MG63 (cell line): ENCODE measurements at places on chromosomes 5 and 9. TPM values are rescaled to one million over a fixed set of nuclear protein-coding genes. Genes with fewer than 3 reads are reported as not detected.

Gene OGN
- total RNA-seq = 0.33 TPM in 1 of 2 replicates, not detected in the other

Gene PDE8B
- total RNA-seq = 0.26 and 0.62 TPM in 2 replicates

Gene FAM221B
- total RNA-seq = not detected in 2 replicates

Gene SCGB3A1
- total RNA-seq = not detected in 2 replicates

Gene FBP1
- total RNA-seq = 0.96 TPM in 1 of 2 replicates, not detected in the other

Gene C7
- not detected in 2 replicates for total RNA-seq

Gene POLR1E
- total RNA-seq = 82.3 and 92.4 TPM in 2 replicates

Gene HAND1
- total RNA-seq = 2.3 and 7.4 TPM in 2 replicates

Gene LRRC8A
- 13.8 and 19.1 TPM in 2 replicates for total RNA-seq

Gene SOHLH1
- not detected in 2 replicates for total RNA-seq

Gene PCDHGA1
- 0.42 and 0.56 TPM in 2 replicates for total RNA-seq

Gene LRRC19
- not detected in 2 replicates for total RNA-seq

Gene STARD4
- total RNA-seq = 9.8 and 13.5 TPM in 2 replicates

Gene TMEM215
- total RNA-seq = not detected in 2 replicates

Gene GRIA1
- not detected in 2 replicates for total RNA-seq

Gene ENHO
- 0.20 TPM in 1 of 2 replicates, not detected in the other for total RNA-seq

Gene SOWAHA
- not detected in 2 replicates for total RNA-seq

Gene CAVIN4
- total RNA-seq = 0.69 and 0.82 TPM in 2 replicates

Gene C5orf58
- not detected in 2 replicates for total RNA-seq

Gene C5orf46
- total RNA-seq = 6.0 TPM in 1 of 2 replicates, not detected in the other

Gene PCDHGB7
- total RNA-seq = 0.10 TPM in 1 of 2 replicates, not detected in the other

Gene SPAAR
- total RNA-seq = 12.2 and 25.0 TPM in 2 replicates

Gene LCN2
- total RNA-seq = not detected in 2 replicates

Gene CORO2A
- total RNA-seq = 0.03 and 0.81 TPM in 2 replicates

Gene RASA1
- 11.0 and 16.4 TPM in 2 replicates for total RNA-seq

Gene TSSK1B
- total RNA-seq = not detected in 2 replicates

Gene NPR3
- total RNA-seq = 5.8 and 6.6 TPM in 2 replicates

Gene EFNA5
- total RNA-seq = 0.56 and 0.79 TPM in 2 replicates

Gene ST8SIA4
- total RNA-seq = not detected in 2 replicates

Gene CKS2
- 326 and 335 TPM in 2 replicates for total RNA-seq

Gene FCN2
- total RNA-seq = not detected in 2 replicates

Gene LCN6
- not detected in 2 replicates for total RNA-seq

Gene UBE2QL1
- total RNA-seq = not detected in 2 replicates
